A549 treated with GW870086 at 1 μM for 4 hours (cell line): ENCODE measurements at places on chromosomes 7 and 10. TPM values are rescaled to one million over a fixed set of nuclear protein-coding genes. Genes with fewer than 3 reads are reported as not detected.

TMEM236 gene
- total RNA-seq = 0.02 to 0.05 TPM (median 0.05 TPM) in 4 of 5 replicates, not detected in the other

BEND7 gene
- 8.1 to 11.0 TPM (median 9.3 TPM) in 5 replicates for total RNA-seq

SORCS3 gene
- total RNA-seq = not detected in 5 replicates

IGF2BP3 gene
- 22.2 to 31.3 TPM (median 28.9 TPM) in 5 replicates for total RNA-seq

PRKG1 gene
- total RNA-seq = 0.02 TPM in 2 of 5 replicates, not detected in the others

SUGCT gene
- 0.77 to 2.4 TPM (median 1.0 TPM) in 5 replicates for total RNA-seq

SPDYE2B gene
- total RNA-seq = not detected in 5 replicates

ARMC3 gene
- 0.67 to 1.1 TPM (median 0.96 TPM) in 5 replicates for total RNA-seq

INSYN2A gene
- total RNA-seq = 2.0 to 2.4 TPM (median 2.3 TPM) in 5 replicates

FMC1 gene
- total RNA-seq = 16.8 to 39.9 TPM (median 32.7 TPM) in 5 replicates

SVIL gene
- 16.5 to 20.3 TPM (median 19.3 TPM) in 5 replicates for total RNA-seq

CALML5 gene
- total RNA-seq = not detected in 5 replicates

CFAP69 gene
- total RNA-seq = 1.8 to 3.3 TPM (median 1.9 TPM) in 5 replicates

HOXA10 gene
- 6.9 to 7.2 TPM (median 7.1 TPM) in 5 replicates for total RNA-seq

SPDYE8 gene
- total RNA-seq = not detected in 5 replicates

NUTM2E gene
- 0.23 to 0.87 TPM (median 0.43 TPM) in 5 replicates for total RNA-seq

CALHM2 gene
- 4.2 to 6.0 TPM (median 5.7 TPM) in 5 replicates for total RNA-seq

STEAP2 gene
- total RNA-seq = 3.0 to 4.7 TPM (median 4.2 TPM) in 5 replicates

IPMK gene
- 2.0 to 3.9 TPM (median 3.3 TPM) in 5 replicates for total RNA-seq

TFR2 gene
- total RNA-seq = 1.9 to 3.3 TPM (median 2.7 TPM) in 5 replicates
